HEK293T (cell line): ENCODE measurements at places on chromosomes 3 and 15.
A peak's percentile ranks its signal among the peaks of the same experiment; 100 is the strongest.

- no peak for DNase-seq
Measured at GRCh38 chr3:23256741-23257435, 53.8 kb downstream of the UBE2E2 start.

DNA sequence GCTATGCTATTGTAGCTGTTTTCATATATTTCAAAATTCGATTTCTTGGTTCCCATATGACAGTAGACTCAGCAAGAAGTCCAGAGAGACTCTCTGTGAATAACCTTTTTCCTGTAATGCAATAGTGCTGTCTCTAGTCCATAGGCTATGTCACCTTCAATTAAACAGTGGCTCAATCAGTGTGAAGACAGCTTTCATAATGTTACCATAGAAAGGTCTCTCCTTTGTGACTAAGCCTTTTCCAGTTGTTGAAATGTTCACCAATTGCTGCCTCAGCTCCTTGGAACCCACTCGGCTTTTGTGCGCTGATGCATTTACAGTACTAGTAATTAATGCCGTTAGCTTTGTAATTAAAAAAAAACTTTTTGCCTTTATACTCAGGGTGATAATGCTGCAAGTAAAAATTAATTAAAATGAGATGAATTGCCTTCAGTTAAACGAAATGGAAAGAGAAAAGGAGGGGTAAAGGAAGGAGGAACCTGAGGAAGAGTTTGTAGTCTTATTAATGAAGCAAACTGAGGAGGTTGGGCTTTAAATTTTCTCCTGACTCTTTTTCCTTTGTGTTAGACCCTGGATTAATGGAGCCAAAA, 214.8 kb downstream of the LSAMP start:
- no peak for DNase-seq

- DNase-seq: peak; percentile 81
Measured at GRCh38 chr3:38651153-38651789, 1.8 kb upstream of the SCN5A start.

DNA sequence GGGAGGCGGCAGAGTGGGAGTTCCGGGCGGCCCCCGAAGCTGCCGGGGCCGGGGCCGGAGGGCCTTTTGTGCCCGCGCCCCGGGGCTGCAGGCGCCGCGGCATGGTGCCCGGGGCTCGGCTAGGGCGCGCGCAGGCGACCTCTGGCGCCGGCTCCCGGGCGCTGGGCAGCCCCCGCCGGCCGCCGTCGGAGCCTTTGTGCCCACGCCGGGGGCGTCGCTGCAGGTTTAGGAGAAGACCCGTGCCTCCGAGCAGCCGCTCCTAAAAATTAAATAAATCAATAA, 299 bp downstream of the PAQR9 start:
- peak; percentile 52 for DNase-seq

DNA sequence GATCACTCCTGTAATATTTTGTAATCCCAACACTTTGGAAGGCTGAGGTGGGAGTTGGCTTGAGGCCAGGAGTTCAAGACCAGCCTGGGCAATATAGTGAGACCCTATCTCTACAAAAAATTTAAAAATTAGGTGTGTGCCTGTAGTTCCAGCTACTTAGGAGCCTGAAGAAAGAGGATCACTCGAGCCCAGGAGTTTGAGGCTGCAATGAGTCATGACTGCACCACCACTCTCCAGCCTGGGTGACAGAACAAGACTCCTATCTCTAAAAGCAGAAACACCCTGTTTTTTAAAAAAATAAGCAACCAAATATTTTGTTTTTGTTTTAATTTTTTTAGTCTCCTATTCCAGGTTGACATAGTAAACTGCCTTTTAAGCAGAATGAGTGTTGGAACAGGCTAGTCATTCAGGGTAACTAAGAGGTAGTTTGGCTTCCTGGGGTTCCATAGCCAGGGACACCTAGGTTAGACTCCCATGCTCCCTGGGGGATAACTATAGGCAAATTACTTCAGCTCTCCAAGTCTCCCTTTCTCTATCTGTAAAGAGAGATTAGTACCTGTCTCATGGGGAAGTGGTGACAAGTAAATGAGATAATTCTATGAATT, 114.6 kb upstream of the C15orf61 start:
- DNase-seq: no peak

GRCh38 chr3:184696697-184697096, 15.2 kb downstream of the MAGEF1 start:
- DNase-seq: no peak

GRCh38 chr3:128709506-128710210, 16.3 kb upstream of the RAB7A start:
- DNase-seq: no peak

GRCh38 chr3:176650478-176650877, 546.8 kb downstream of the TBL1XR1 start:
- DNase-seq: peak; percentile 9

- no peak for DNase-seq
Measured at GRCh38 chr3:16944356-16944755, 59.6 kb downstream of the PLCL2 start.

DNA sequence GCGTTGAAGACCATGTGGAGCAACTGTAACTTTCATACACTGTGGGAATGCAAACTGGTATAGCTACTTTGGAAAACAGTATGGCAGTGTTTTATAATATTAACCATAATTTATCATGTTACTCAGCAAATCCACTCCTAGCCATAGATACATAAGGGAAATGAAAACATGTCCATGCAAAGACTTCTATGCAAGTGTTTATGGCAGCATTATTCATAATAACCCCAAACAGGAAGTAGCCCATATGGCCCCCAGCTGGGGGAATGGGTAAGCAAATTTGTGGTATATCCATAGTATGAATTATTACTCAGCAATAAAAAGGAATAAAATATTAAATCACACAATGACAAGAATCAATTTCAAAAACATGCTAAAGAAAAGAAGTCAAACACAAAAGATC, 23.0 kb upstream of the GATA2 start:
- no peak for DNase-seq

- no peak for DNase-seq
Measured at GRCh38 chr3:23489300-23490158, 286.4 kb downstream of the UBE2E2 start.

GRCh38 chr3:155312781-155313180, 19.3 kb upstream of the STRIT1 start:
- DNase-seq: no peak
